ENCODE measurements at places on chromosomes 4 and X.
A peak's percentile ranks its signal among the peaks of the same experiment; 100 is the strongest.

DNA sequence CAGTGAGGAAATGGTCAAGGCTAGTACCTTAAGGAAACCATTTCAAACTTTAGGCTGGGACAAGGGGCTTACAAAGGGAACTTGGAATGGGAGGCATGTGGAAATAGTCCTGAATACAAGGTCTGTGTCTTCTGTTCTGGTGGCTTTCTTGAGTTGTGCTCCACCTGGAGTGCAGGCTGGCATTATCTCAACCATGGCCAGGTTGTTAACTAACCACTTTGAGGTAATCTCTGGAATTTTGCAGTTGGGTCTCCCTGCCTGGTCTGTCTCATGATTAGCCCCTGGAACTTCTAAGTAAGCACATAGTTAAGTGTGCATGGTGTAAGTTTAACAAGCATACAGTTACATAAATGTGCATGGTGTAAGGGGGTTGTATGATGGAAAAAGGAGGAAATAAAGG, 77.5 kb downstream of the PCDH18 start:
- DNase-seq: no peak

DNA sequence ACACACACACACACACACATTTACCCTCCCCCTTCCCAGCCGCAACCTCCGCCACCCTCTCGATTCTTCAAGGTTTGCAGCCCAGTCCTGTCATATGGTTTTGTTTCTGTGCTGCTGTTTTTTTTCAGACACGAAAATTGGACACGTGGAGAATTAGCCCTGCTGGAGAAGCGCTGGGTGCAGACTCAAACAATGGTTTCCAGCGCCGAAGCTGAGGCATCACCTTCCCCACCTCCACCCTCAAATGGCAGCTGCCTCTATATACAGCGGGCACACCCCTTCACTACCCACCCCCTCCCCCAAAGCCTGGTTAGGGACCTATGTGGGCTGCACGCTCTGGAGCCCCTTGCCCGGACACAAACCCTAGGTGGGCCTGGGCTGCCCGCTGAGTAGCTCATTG, 87.9 kb downstream of the BCOR start:
- no peak for DNase-seq

GRCh38 chr4:186013419-186014186, 55.4 kb upstream of the TLR3 start:
- no peak for DNase-seq

- DNase-seq: peak; percentile 0
Observed at GRCh38 chr4:114563536-114564315, 34.9 kb upstream of the UGT8 start.

DNA sequence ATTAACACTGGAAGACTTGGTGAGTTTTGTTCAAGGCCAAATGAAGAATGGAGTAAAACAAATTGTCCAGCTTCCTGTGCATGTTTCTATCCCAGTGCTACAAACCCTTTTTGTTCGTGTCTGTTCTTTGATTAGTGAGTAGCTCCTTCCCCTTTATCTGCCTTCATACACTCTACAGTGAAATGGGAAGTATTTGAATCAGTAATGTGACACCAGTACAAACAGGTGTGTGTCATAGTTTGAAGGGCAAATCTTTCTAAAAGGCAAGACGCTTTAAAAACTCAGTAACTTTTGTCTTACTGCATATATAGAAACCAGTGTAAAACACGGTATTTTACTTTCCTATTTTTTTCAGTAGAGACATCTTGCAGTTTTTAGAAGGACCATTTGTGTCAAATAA, 5.9 kb downstream of the ARHGEF38 start:
- no peak for DNase-seq

DNA sequence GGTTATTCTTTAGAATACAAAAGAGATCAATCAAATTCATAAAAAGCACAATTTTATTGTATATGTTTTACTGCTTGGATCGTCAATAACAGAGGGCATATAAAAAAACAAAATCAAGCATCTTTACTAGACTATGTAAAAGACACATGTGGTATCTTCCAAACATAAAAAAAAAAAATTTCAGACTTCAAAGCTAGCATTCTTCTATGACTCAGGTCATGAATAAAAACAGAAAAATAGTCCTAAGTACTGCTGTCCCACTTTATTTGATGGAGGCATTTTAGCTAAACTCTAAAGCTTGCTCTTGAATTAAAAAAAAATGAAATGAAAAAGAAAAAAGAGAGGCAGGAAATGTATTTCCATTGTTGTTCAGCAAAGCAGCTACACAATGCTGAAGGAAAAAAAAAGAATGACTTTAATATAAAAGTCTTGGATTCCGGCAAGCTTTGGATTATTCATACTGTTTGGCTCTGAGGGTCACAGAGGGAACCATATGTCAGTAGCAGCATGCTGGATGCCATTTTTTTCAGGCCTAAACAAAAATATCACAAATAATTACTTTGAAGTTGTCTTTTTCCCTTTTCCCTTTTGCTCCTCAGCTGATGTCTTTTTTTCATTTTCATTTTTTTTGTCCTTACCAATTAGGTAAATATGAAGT, 249.1 kb upstream of the DIAPH2 start:
- peak; percentile 16 for DNase-seq

GRCh38 chrX:43949669-43950068, 23.5 kb downstream of the NDP start:
- DNase-seq: no peak

GRCh38 chrX:101040197-101040596, 11.7 kb downstream of the TRMT2B start:
- peak; percentile 29 for DNase-seq

DNA sequence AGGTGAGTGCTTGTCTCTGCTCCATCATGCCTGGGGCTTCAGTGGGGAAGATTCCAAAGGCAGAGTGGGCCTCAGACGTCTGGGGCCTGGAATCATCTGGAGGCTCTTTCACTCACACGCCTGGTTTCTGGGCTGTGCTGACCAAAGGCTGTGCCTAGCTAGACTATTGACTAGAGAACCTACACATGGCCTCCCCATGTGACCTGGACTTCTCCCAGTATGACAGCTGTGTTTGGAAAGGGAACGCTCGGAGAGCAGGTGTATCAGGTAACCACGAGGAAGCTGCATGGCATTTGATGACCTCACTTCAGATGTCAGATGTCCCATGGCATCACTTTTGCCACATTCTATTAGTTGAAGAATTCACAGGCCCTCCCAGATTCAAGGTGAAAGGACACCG, 51.0 kb downstream of the ADGRL3 start:
- no peak for DNase-seq

GRCh38 chr4:54315561-54316538, 86.8 kb downstream of the PDGFRA start:
- no peak for DNase-seq

DNA sequence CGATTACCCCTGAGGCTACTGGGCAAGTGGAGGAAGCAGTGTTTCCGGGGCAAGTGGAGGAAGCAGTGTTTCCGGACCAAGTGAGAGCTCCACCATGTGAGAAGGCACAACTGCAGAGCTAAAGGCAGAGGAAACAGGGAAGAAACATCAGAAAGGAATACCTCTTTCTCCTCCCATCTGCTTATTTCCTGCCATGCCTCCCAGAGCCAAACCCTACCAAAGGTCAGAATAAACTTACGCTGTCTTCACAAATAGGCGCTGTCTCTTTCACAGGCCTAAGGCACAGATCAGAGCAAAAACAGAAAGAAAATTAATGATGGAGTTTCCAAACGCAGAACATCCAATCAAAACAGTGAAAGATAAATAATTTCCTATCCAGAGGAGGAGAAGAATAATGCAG, 153.0 kb downstream of the ATOH1 start:
- no peak for DNase-seq

- peak; percentile 48 for DNase-seq
Observed at GRCh38 chr4:168440442-168441264, 39.6 kb downstream of the DDX60L start.

- DNase-seq: no peak
Observed at GRCh38 chr4:107747748-107748486, 27.9 kb upstream of the PAPSS1 start.

DNA sequence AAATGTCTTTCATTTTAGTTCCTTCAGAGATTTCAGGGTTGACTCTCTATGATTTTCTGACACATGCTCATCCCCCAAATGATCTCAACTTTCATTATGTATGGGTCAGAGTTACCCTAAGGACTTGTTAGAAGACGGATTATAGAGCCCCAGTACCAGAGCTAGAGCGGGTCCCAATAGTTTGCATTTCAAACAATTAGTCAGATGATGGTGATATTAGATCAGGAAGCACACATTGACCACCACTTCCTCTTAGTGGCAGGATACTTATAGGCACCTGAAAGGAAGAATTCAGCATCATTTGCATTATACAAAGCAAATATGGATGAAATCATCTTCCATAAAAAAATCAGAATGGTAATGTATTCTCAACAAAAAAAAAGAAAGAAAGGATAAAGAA, 106.1 kb downstream of the GALNTL6 start:
- no peak for DNase-seq

DNA sequence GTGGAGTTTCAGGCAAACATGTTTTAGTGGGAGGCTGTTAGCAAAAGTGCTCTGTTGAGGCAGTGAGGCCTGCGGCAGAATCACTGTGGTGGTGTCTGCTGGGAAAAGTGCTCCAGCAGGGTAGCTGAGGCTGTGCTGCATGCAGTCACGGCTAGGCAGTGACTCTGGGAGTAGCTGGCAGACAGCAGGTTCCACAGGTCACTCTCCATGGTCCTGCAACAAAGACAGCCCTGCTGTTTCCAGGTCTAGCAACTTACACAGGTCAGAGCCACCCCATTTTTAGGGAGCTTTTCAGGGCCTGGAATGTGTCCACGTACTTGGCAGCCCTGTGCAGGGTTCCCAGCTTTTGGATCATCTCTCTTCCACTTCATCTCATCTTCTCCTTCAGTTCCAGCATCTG, 184.3 kb downstream of the NAA11 start:
- peak; percentile 0 for DNase-seq

GRCh38 chr4:77232653-77233052, 75.6 kb downstream of the CCNG2 start:
- DNase-seq: no peak

GRCh38 chr4:24837336-24837735, 42.0 kb downstream of the SOD3 start:
- DNase-seq: no peak

DNA sequence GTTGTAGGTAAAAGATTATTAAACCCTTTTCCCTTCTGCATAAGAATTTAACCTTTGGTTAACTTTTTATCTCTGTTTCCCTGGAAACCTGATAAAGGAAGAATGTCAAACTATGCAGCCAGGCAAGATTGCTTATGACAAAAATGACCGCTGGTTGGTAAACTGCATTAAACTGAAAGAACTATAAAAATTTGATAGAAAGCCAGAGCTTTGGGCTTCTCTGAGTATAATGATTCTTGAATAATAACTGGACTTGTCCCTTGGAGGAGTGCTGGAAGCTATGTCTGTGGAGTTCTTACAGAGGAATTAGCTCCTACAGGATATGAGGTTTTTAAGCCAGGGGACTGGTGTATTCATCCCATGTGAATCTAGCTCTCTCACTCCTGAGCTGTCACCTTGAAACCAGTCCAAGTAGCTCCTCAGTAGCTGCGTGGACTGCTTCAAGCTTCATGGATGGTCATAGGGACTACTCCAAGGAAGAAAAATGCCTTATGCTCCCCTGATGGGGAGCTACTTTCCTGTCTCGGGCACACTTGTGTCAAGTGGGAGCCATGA, 52.0 kb downstream of the RASL11B start:
- DNase-seq: peak; percentile 80

DNA sequence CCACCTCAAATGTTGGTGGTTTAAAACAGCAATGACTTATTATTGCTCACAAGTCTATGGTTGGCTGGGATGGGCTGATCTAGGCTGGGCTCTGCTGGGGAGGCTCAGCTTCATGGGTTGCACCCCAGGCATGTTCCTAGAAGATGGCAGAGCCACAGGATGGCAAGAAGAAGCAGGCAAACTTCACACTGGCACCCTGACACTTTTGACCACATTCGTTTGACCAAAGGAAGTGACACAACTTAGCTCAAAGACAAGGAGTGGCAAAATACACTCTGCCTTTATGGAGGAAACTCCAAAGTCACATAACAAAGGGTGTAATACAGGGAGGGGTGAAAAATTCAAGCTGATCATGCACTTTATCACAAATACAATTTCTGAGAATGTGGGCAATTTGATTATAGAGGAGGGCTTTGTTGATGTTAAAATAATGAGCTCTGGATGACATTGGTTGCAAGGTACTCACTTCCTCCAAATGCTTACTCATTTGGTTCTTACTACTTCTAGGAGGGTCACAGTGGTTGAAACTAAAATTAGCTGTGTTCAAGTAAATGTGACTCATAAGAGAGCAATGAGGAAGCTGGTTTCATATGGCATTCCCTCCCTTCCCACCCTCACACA, 249.2 kb upstream of the RPS6KA3 start:
- peak; percentile 82 for DNase-seq

- peak; percentile 26 for DNase-seq
Observed at GRCh38 chr4:159185591-159186023, 82.7 kb downstream of the RAPGEF2 start.

DNA sequence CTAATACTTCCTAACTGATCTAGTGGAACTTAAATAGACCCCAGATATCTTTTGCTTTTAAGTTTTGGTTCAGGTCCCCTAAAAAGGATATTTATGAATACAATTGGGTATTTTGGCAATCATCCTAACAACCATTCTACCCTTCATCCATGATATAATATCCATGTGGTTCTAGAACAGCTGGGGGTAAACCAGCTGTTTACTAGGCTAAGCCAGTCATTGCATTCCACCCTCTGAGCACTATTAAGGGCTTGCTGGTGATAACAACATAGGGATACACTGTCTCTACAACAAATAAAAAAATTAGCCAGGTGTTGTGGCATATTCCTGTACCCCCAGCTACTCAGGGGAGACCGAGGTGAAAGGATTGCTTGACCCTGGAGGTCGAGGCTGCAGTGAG, 54.8 kb upstream of the MAPK10 start:
- no peak for DNase-seq

- no peak for DNase-seq
Observed at GRCh38 chr4:138487670-138488069, 245.5 kb upstream of the SLC7A11 start.

DNA sequence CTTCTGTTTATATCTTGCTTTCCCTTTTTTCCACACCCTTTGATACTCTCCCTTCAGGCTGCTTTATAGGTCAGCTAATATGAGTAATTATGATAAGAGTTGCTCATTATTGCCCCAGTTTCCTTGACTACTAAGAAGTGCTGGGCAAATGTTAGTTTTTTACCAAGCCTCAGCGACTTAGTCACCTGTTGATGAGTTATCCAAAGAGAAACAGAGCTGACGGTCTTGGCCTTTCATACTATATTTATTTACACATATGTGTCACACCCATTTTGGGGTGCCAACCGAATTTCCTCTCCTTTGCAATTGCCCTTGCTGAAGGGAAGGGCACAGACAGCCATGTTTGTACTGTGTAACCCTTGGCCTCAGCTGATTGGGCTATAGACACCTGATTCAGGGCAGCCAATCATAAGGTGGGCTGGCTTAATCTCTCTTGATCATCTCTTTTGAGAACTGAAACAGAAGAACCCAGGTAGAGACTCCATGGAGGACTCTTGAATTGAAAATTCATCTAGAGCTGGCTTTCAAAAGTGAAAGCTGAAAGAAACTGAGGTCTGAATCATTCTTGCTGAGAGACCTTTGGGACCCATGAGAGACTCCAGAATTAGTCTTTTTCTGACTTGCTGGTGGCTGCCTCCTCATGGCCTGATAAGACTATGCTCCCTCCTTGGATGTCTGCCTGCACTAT, 111.7 kb upstream of the RPS6KA3 start:
- DNase-seq: no peak
